D341Med (cell line): ENCODE measurements at places on chromosomes 3 and 15.

GRCh38 chr3:64444490-64445108 lies 219.3 kb upstream of the PRICKLE2 start:
- DNase-seq: peak; percentile 27

GRCh38 chr3:169929830-169930519 lies 18.6 kb downstream of the SAMD7 start:
- no peak for DNase-seq

GRCh38 chr15:55402707-55403106 lies 5.5 kb downstream of the CCPG1 start:
- DNase-seq: no peak

- DNase-seq: peak; percentile 46
These were observed 17.8 kb upstream of the P2RY12 start for GRCh38 chr3:151402349-151402748.

DNA sequence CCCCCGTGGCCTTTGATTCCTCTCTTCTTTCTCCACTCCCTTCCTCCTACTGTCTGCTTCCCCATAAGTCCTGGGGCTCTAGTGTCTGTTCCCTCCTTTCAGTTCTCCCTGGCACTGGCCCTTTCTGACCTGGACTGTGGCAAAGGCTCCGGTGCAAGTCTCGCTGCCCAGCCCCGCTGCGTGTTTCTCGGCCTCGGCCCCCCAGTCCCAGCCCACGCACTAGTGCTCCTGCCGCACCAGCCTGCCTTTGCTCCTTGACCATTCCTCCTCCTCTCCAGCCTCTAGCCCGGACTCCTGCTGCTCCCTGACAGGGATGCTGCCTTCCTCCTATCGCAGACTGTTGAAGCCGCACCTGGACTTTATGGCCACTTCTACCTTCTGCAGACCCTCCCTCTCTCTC lies 2.1 kb downstream of the TM6SF1 start:
- no peak for DNase-seq

- DNase-seq: no peak
These were observed 19.6 kb downstream of the GALK2 start for GRCh38 chr15:49189631-49190030.

GRCh38 chr15:93324186-93324975 lies 235.4 kb upstream of the RGMA start:
- DNase-seq: no peak

- no peak for DNase-seq
These were observed 177.2 kb downstream of the LRRC3B start for GRCh38 chr3:26799679-26800317.

GRCh38 chr3:100540791-100541334 lies 48.4 kb downstream of the TMEM45A start:
- no peak for DNase-seq

DNA sequence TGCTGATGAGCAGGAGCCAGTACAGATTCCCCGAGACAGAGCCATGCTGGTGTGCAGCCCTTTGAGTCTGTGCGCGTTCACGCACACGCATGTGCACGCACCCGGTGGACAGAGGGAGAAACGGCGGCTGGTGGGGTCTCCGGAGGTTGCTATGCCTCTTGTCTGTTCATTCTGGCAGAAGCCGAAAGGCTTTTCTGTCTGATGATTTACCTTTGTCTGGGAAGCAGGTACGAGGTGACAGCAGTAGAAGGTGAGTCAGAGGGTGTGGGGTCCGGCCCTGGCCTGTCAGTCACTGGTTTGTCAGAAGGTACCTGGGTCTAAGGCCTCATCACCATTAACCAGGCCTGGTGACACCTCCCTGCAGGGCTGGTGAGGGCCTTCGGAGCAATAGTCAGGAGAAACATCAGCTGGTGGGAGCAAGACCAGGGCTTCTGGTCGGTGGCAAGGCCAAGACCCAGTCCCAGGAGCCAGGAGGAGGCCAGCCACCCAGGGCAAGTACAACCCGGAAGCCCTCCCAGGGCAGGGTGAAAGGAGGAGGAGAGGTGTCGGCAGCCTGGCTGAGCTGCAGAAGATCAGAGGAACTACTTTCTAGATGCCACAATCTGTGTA lies 7.5 kb downstream of the PCSK6 start:
- no peak for DNase-seq

- no peak for DNase-seq
These were observed 12.3 kb upstream of the CD200 start for GRCh38 chr3:112320691-112321090.

- no peak for DNase-seq
These were observed 1280.9 kb downstream of the NSUN3 start for GRCh38 chr3:95343767-95344166.

- DNase-seq: no peak
These were observed 596.6 kb downstream of the GBE1 start for GRCh38 chr3:81164806-81165205.

GRCh38 chr3:112302150-112302830 lies 8.3 kb upstream of the SLC9C1 start:
- DNase-seq: no peak

DNA sequence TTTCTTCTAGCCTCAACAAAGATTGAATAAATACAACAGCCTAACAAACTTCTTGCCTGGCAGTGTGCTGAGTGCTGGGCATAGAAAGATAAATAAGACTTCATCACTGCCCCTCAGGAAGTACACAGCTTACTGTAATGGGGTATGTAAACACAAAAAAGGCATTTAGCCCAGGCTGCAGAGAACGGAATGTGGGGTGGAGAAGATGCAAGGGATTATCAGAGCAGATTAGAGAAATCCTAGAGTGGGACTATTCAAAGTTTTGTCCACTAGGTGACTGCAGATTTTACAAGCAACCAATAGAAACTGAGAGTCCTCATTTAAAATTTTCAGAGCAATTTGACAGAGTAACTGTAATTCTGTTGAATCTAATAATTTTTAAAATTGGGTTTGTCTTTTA lies 35.4 kb upstream of the TSC22D2 start:
- DNase-seq: peak; percentile 38

- no peak for DNase-seq
These were observed 161.5 kb upstream of the KBTBD8 start for GRCh38 chr3:66836363-66837152.

- DNase-seq: no peak
These were observed 405.6 kb downstream of the MAGI1 start for GRCh38 chr3:65633018-65633638.

DNA sequence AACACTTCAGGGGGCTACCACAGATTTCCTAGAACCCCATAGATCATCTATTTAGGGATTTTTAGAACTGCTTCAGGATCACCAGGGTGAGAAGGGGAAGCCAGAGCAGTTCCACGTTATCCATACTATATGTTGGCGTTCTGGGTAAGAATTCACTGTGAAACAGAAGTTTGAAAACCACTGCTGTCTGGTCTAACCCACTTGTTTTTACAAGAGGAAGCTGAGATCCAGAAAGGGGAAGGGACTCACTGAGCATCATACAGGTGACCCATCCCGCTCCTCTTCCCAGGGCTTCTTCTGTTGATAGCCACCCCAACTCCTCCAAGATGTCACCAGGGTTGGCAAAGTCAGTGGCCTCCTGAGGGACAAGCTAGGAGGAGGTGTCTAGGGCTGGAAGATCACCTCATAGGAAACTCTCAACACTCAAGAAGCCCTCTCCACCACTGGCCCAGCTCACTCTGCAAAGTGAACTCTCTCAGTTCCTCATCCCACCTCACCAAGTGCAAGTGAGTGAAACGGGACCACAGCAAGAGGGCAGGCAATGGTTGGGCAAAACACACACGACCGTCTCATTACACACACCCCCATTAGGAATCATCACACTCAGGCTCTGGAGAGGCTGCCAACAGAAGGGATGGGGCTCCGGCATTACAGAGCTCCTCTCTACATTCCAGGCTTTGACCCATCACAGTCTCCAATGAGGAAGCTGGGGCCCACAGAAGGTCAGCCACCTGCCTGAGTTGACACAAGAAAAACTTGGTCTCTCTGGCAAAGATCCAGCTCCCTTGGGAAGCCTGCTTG lies 1.8 kb downstream of the DAPK2 start:
- DNase-seq: no peak

DNA sequence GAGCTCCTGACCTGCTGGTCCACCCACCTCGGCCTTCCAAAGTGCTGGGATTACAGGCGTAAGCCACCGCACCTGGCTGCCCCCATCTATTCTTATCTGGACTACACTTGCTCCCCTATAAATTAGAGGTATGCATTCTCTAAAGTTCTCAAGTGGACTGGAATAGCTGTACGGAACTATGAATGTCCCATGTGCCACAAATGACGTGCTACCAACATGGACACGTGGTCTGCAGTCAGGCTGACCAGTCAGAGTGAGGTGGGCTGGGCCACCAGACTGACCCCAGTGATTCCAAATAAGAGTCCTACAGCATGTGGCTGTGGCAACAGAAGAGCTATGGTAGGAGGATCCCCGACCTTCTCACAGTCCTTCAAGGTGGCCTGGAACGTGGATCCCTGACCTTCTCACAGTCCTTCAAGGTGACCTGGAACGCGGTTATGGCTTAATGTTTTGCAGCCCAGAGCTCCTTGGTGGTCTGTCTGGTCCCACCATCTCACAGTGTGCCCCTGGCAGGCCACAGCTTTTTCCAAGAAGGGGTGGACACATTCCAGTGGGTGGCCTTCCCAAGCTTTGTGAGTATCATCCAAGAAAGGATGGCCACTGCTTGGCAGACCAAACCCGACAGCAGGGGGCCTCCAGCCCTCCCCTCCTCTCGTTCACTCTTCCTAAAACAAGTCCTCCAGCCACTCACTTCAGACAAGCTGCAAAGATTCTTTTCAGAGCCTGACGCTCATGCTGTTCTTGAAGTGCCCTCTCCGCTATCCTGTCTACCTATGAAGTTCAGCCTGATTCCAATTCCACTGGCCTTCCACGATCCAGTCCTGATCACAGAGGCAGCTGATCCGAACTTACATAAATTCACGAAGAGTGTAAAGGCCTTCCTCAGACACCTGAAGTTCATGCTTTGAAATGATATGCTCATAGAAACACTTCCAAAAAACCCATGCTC lies 4.4 kb downstream of the ADAMTS17 start:
- DNase-seq: no peak

GRCh38 chr15:58383876-58384275 lies 47.9 kb upstream of the LIPC start:
- no peak for DNase-seq

- no peak for DNase-seq
These were observed 197.9 kb downstream of the TPRG1 start for GRCh38 chr3:189369636-189370035.

DNA sequence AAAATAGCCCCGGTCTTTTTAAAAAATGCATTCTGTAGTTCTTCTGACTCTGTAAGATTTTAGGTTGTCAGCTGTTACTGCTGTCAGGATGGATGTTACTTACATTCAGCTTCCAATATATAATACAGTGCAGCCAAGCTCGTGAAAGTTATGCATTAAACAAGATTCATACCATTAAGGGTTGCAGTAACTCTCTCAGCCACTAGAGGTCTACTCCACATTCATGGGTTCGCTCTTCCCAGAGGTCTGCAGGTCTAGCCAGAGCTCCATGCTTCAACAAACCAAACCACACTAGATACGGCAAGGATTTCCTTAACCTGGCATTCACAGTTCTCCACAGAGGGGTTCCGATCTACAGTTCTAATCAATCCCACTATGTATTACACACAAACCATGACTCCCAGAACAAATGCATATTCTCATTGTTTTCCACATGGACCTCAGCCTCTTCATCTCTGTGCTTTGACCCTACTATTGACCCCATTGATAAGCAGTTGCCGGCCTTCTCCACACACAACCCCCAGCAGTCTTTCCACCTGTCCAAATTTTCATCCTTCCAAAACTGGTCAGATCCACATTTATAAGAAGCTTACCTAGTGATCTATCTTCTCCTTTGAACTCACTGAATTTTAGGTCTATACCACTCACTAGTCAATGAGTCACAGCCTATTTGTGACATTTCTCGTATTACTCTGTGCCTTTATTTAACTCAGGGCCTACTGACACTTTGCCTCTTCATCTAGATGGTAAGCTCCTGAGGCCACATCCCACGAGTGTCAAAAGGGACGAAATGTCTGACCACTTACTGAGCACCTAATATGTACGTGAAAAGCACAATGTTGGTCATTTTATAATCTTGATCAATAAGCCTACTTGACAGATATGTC lies 33.7 kb downstream of the RORA start:
- peak; percentile 61 for DNase-seq

- no peak for DNase-seq
These were observed 322.7 kb downstream of the FOXP1 start for GRCh38 chr3:71260782-71261181.

DNA sequence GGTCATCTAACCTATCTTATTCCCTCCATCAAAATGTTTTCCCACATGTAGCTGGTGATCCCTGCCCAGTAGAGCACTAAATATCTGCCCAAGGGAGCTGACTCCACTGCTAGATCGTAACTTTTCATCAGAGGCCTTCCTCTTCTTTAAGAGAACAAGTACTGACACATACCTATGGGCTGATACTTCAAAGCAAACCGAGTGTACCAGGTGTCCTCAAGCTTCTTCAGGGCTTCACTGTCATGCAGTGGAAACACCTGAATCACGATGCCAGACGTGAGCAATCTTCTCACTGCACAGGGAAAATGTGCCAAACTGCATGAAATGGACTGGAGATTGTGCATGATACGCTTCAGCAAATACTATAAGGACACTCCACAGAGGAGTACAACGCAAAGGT lies 41.6 kb downstream of the ANO10 start:
- no peak for DNase-seq

GRCh38 chr3:39220407-39221140 lies 28.2 kb upstream of the XIRP1 start:
- DNase-seq: no peak
